ENCODE measurements at places on chromosomes 4 and X.

DNA sequence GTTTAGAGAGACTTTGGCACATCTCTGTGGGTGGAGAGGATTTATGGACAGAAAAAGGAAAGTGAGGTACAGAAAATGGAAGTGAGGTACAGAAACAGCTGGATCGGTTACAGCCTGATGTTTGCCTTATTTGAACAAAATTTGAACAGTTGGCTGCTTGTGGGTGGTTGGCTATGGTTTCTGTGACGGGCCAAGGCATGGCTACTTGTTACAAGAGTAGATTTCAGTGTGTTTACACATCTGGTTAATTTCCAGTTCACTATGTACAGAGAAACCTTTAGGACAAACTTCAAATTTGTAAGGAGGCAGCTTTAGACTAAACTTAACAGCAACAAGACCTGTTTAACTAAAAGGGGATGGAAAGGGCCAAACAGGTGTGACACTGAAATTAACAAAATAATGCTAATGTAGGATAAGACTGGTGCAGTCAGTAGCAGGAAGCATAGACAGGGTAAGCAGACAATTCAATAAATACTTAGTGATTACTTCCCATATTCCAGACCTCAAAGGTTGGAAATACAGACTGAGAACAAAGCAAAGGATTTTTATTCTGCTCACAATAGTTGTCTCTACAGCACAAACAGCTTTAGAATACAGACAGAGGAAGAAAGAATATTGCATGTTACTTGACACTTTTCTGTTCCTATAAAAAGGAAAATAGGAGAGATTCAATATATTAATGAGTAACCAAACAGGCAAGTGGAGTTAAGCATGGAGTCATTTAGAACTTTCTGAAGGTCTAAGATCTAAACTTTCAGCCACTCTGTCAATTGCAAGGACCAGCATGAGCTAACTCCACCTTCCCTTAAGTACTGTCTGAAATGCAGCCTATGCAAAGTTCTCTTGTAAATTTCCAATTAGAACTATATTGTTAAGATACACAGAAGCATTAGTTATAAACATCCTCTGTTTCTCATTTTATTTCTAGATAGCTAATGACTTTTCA lies 294.4 kb upstream of the FAT4 start:
- no peak for DNase-seq

- DNase-seq: no peak
Measured at GRCh38 chr4:168514249-168514852, 17.5 kb downstream of the PALLD start.

GRCh38 chrX:44871931-44872820 lies 812 bp upstream of the KDM6A start:
- DNase-seq: no peak

GRCh38 chr4:75232546-75232945 lies 281.7 kb downstream of the RCHY1 start:
- no peak for DNase-seq

DNA sequence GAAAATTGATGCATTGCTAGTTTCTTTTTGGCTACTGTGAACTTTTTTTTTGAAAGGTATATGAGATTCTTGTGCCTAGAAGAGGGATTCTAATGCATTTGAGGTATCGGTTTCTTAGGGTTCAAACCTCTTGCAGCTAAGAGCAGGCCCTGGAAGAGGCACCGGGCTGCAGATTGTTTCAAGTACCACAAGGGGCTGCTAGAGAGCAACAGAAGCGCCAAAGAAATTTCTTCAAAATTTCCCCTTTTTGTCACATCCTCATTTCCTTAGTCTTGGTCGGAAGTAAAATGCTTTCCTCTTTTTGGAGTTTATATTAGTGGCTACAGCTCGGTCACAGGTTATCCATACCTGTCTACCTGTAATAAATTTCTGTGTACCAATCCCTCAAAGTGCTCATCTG lies 89.8 kb downstream of the PDGFRA start:
- no peak for DNase-seq

DNA sequence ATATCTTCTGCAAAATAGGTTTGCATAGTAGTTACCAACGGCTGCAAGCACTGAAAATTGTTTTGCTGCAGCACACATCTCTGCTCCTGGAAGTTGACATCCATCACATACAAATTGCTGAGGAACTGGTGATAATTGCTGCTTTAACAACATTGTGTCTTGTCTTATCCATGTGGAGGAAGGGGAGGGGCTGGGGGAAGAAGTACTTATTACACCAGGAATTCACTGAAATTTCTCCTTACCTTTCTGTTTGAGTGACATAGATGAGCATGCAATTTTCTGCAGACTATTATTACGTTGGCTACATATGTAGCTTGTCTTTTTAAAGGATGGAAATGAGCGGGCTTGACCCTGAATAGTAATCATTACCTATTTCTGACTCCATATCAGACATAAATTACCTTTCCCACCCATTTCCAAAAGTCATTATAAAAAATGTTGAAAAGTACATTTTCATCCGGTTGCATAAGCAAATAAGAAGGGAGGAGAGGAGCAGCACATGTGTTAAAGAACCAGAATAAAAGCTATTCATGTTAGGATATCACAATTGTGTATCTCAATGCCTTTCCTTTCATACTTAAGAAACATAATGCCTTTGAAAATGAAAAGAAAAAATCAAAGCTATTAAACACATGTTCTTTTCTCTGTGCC lies 1905.6 kb downstream of the PCDH7 start:
- no peak for DNase-seq

- DNase-seq: no peak
Measured at GRCh38 chrX:20361890-20362262, 95.2 kb upstream of the RPS6KA3 start.

DNA sequence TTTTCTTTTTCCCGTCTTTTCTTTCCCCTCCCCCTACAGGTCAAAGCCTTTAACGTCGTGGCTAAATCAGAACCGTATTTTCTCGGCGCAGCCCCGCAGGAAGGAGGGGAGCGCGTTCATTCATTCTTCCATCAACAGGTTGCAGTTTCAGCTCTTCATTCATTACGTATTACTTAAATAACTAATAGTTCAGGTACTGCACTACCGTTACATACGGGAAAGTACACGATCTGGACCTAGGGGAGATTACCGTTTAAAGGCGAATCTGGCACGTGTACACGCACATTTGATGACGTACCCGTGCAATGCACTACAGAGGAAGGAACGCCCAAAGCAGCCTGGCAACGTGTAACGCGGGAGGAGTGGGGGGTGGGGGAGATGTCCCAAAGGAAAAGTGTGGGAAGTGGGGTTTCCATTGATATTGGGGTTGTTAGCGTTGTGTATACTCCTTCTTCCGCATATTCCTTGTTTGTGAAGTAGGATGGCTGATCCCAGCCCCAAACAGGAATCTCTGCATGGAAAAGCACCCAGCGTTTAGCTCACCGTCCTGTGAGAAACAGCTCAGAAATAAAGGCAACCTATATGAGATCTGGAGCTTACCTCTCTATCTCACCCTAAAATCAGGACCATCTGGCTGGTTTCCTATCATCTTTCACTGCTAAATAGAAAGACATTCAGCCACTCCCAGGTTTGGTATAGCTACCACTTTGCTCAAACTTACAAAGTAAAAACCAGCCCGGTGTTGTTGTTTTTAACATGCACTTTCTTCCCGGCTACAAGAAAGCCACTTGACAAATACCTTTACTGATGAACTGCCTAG lies 585 bp upstream of the SEC24D start:
- peak; percentile 5 for DNase-seq

- DNase-seq: no peak
Measured at GRCh38 chr4:78568640-78569305, 17.2 kb downstream of the ANXA3 start.

DNA sequence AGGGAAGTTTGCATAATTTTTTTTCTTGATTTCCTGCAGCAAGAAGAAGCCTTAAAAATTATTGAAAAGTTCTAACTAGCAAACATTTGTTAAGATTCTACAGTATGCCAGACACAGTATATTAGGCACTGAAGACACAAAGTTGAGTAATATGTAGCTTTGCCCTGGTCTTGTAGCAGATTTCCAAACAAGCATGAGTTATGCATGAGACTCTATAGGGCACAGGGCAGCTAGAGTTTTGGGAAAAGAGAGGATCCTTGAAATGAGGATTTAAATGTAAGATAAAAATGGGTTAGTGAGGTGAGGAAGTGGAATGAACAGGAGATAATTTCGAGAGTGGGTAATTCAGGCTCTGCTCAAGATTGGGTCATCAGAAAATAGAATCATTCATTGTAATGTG lies 8.6 kb upstream of the GPRIN3 start:
- no peak for DNase-seq

DNA sequence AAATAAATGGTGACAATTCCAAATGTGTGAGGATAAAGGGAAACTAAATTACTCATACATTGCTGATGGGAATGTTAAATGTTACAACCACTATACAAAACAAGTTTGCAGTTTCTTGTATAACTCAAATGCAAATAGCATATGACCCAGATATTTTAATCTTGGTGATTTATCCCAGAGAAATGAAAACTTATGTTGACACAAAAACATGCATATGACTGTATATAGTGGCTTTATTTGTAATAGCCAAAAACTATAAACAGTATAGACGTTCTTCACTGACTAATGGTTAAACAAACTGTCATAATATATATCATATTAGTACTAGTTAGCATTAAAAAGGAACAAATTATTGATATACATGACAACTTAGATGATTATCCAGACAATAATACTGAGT lies 619.2 kb downstream of the PDHA2 start:
- DNase-seq: no peak

DNA sequence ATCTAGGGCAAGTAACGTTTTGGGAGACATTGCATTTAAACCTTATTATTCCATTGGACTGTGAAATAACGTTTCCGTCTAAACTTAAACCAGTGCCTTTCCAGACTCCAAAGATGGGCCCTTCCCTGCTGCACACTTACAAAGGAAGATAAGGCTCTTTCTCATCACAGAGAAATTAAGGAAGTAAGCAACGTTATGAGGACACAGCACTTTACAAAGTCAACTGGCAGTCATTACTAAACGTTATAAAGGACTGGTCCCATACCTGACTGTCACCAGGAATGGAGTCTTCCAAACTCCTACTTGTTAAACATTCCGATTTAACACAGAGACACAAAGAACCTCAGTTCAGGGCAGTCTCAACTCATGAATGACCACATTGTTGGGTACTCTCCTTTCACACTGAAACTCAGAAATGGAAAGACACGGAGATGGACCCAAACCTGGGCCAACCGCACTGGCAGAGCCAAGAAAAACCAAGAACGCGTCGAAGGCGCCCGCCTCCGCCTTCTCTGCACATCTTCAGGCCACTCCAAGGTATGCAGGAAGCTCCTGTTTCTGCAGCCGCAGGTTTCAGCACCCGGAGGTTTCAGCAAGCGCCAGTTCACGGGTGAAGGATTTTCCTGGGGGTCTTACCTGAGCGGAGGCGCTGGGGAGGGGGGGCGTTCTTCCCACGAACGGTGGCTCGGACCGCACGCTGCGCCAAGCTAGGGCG lies 670 bp downstream of the PAPSS1 start:
- DNase-seq: no peak

- DNase-seq: peak; percentile 4
Measured at GRCh38 chrX:9927698-9928482, 39.3 kb upstream of the CLDN34 start.

DNA sequence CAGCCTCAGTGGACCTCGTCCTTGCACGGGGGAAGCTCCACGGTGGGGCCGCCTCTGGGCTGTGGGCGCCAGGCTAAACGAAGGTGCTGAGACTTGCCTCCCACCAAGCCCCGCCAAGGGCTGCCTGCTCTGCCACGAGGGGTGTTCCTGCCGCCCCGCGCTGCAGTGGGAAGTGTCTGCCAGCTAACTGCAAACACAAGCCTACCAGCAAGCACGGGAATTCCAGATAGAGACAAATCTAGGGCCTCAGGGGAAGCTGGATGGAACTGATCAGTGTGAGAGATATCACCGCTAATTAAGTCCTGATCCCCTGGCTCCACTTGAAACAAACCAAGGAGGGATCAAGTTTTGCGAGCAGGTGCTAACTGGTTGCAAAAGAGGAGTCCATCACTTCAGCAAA lies 181.6 kb upstream of the LEF1 start:
- DNase-seq: no peak

- no peak for DNase-seq
Measured at GRCh38 chr4:34893382-34893781, 1350.9 kb downstream of the ARAP2 start.

DNA sequence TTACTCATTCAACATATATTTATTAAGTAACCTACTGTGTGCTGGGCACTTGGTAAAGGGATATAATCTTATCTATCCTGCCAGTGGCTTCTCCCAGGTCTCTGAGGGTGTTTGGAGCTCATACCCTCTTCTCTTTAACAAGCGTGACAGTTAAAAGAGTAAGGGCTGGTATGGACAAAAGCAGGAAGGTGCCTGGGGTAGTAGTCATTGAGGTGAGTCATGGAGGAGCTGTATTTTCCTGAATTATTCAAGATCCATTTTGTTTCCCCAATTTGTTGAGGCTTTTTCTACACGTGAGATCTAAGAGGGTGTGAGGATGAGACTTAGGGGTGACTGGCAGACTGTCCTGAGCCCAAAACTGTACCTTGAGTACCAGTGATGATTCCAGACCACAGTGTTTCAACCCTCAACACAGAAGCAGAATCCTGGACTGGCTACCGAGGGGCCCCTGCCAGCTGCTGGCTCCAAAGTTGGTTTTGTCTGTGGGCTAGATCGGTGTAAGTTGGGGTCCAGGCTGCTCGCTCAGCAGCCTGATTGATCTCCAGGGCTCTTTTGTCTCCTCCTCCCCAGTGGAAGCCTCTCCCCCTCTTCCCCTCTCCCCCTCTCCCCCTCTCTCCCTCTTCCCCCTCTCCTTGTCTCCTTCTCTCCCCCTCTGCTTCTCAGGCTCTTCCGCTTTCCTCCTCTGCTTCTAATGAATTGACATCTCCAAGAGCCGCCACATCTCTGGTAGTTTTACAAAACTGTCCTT lies at the start of gene DRP2:
DRP2 (plus strand) TSS at position 671 of the 748 bp plus-strand sequence. CDS start 11,862 bp downstream, outside the sequence.
- no peak for DNase-seq

GRCh38 chr4:147328189-147328588 lies 152.7 kb upstream of the EDNRA start:
- no peak for DNase-seq

DNA sequence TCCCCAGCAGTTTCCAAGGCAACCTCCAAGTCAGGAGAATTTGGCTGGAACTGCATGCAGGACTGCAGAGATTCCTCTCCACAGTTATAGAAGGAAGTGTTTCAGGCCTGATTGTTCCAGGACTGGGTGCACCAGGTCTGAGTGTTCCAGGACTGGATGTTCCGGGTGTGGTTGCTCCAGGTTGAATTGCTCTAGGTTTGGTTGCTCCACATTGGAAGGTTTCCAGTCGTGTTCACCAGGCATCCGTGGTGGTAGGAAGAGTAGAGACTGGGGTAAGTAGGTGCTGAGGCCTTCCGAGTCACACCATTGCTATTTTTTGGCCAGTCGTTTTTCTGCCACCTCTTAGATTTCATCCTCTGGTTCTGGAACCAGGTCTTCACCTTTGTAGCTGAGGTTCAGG lies 105.4 kb downstream of the MSN start:
- no peak for DNase-seq

DNA sequence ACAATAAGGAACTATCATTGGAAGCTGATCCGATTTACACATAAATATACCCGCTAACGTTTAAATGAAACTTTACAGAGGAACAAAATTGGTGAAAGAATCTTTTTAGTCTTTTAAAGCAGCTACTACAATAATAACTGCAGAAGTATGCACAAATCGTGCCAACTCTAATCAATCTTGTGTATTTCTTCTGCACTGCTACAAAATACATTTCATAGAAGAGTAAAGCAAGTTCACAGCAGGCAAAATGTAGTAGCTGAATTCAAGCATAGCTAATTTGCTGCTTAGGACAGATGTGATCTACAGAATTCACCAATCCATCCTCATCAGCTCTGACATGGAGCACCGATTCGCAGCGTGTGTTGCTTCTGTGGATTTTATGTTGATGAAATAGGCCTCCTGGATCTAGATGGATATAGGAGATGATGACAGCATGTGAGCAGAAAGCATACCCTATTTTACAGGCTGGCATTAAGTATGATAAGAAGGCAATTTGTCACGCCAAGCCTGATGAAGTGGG lies 367.3 kb upstream of the FGF13 start:
- no peak for DNase-seq

All from NCI-H187 treated with DMSO at 0.1 percent for 48 hours (cell line).